ENCODE measurements at places on chromosomes 7 and 10.

- no peak for DNase-seq
Observed at GRCh38 chr7:150685219-150686029, at the start of gene GIMAP2. Gene GIMAP2, plus strand, starts transcription at chr7:150685706. Its CDS starts 1,354 bp downstream, at chr7:150687060.

DNA sequence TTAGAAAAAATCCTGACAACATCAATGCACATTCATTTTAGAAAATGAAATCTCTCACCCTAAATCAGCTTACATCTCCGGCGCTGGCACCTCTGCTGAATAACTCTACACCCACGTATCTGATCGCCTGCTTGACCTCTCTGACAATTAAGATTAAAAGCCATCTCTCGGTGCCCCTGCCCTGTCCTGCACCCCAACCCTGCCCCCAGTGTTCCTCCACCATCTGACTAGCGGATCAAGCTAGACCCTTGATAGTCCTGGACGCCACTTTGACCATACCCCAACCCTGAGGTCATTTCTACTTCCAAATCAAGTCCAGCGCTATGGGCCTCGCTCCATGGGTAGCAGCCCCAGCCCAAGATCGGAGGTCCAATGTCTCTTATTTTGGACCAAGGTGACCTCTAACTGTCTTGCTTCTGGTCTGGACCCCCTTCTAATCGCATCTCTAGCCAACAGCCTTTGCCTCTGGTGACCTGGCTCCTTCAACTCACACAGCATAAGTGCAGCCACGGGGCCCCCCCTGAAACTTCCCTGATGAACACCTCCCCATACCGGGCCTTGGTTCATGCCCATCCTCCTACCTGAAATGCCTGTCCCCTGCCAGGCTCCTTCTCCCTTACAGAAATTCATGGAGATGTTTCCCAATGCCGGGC, 28.5 kb downstream of the BTBD16 start:
- no peak for DNase-seq

DNA sequence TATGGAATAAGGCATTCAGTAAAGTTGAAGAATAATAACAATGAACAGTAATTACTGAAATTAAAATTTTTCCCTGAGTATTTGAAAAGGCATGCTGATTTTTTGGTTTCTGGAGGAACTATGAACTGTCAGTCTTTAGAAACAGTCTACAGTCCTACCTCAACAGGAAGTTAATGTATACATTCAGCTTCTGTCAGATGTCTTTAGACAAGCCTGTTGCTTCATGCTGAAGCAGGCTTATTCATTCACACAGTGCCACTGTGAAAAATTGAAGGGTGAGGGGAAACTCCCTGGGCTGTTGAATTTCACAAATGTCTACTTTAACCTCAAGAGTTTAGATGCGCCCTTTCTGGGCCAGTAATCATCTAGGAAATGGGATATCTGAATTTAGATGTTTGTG, 3.5 kb downstream of the NRF1 start:
- DNase-seq, result peak; percentile 2

- DNase-seq, result no peak
Observed at GRCh38 chr7:46178661-46179060, 257.6 kb upstream of the IGFBP3 start.

GRCh38 chr7:154532771-154533170, 470.2 kb downstream of the PAXIP1 start:
- no peak for DNase-seq

Measured in stimulated activated CD8-positive, alpha-beta memory T cell treated with anti-CD3 and anti-CD28 coated beads, Interleukin-7, amount 100 ng/mL, for 4 hours (primary cell).